ENCODE measurements at places on chromosomes 6 and 20.
A peak's percentile ranks its signal among the peaks of the same experiment; 100 is the strongest.

DNA sequence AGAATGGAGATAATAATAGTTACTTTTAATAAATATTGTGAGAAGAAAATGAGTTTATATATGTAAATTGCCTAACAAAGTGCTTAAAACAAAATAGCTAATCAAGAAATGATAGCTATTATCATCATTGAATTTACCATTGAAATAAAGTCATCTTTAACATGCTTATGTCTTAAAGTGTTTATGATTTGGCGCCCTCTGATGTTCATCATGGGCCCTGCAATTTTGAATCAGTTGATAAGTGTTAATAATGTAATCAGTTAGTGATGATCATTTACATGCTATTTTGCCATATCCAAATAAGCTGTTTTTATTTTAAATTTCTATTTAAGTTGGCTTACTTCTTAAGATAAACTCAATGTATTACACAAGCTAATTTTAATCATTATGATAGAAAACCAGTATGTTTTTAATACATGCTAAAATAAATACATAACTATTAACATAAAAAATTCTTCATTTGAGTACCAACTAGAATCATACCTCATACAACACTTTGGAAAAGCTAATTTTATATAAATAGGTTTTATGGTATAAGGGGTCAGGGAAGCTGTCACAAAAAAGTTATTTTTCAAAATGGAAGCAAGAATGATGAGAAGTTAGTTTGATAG, 39.2 kb upstream of the TPD52L1 start:
- DNase-seq: peak; percentile 63

DNA sequence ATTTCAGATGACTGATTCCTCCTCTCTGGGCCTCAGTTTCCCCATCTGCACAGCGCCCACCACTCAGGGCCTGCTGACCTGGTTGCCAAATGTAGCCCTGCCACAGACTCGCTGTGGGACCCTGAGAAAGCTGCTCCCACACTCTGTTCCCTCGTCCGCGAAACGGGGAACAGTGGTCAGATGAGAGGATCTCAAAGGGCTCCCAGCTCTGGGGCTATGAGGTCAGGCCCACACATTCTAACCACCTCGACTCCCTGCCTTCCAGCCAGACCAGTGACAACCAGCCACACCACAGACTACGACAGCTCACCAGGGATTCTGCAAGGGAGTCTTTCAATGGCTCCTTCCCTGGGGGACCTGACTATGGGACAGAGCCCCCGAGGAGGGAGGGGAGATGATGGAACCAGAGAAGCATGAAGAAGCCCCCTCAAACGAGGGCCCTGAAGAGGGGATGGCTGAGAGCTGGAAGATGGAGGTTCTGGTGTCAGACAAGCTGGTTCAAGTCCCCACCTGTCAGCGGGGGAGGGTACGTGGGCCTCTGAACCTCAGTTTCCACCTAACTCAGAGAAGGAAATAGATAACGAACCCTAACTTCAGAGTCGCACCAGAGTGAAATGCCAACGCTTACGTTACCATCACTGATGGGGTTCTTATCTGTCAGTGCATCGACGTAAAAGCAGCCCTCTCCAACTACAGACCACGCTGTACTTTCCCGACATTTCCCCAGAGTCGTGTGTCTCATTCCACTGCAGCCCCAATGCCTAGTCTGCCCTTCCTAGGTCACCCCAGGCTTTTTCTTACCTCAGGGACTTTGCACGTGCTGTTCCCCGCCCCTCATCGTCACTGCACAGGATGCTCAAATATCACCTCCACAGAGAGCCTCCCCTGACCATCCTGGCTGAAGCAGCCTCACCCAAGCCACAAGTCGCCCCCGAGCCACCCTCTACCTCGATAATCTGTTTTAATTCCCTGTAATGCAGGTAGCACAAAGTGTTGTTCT, 60.5 kb downstream of the PREX1 start:
- DNase-seq: no peak

DNA sequence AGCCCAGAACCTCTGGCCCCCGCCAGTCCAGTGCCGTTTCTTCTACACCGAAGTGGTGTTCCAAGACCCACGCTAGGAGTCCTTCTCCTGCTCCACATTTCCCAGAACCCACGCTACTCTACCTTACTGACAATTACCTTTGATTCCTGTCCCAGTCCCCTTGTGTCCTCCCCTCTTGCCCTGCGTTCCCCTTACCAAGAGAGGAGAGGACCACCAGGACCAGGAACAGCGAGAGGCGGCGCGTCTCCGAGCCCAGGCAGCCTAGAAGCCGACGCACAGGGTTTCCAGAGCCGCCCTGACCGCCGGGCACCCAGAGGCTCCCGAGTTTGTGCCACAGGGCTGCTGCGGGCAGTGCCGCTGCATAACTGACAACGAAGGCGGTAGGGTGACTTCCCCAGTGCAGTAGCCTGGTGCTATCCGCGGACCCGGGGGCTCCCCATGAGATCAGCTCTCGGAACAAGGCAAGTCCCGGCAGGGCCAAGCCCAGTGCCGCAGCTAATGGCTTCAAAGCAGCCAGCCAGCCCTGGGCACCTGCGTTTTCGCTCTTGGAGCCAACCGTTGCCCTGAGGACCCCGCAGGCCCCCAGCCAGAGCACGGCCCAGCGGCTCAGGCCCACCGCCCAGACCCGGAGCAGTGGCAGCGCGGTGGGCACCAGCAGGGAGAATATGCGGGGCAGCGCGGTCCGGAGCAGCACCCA, 512 bp downstream of the TAP1 start:
- peak; percentile 13 for DNase-seq

- no peak for DNase-seq
Observed at GRCh38 chr6:54878718-54879117, 32.1 kb downstream of the FAM83B start.

All from renal cortical epithelial cell (primary cell).